Muscle of arm (tissue), 14 donors: ENCODE measurements at places on chromosomes 3 and 15.

DNA sequence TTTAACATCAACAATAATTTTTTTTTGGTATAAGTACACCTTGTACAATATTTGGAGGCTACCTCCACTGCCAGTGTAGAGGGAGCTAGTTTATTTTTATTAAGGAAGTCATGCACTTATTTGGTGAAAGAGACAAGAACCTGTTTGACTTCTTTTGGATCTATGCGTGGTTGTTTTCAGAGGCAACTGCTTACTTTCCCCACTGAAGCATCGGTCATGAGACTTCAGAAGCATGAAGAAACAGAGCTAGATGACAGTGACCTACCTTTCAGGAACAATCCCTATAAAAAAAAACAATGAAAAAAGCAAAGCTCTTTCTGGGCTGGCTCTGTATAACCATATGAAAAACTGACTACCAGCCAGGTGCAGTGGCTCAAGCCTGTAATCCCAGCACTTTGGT is 20.0 kb upstream of the ZNF148 start:
- DNase-seq = no peak

DNA sequence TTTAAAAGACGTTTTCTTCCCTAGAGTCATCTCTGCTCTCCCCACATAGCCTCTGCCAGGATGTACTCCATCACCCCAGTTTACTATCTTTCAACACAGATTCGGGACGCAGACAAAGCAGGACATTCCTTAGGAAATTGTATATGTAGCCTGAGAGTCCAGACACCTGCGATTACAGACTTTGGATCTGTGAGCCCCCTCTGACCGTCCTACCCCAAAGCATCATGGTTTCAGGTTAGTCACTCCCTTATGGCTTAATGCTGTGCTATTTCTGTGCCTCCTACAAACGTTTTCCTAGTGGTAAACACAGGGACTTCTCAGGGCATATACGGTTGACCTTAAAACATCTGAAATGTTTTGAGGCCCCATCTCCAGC is 234.0 kb upstream of the BHLHE40 start:
- DNase-seq = no peak

GRCh38 chr3:136898954-136899353 is 36.9 kb downstream of the NCK1 start:
- DNase-seq = no peak

- no peak for DNase-seq
Measured at GRCh38 chr15:92336419-92336987, 57.2 kb upstream of the ST8SIA2 start.

GRCh38 chr15:57147621-57148020 is 228.7 kb upstream of the CGNL1 start:
- DNase-seq = no peak
